ENCODE measurements at places on chromosomes 1 and 21.

DNA sequence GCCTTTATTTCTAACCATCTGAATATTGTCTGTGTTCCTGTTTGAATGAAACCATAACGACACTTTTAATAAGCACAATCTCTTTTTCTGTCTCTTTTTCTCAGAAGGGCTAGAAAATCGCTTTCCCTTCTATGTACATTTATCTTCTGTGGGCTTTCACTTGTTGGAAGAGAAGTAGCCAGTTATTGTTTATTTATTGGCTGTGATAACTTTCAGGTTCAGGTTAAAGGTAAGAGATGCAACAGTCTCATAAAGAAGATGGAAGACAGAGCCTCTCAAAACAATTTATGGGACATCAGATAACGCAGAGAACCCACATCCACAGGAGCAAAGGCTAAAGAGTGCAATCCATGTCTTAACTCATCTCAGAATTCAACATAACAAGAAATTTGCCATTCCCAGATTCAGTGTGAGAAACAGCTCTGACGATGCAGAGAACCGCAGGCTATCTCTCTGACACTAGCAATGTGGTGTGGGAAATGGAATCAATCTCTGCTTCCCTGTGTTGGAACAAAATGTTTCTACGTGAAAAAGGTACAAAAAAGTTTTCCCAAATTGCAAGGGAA, 4.1 kb upstream of the CD244 start:
- no peak for DNase-seq

GRCh38 chr1:156419854-156420204, 50.8 kb downstream of the RHBG start:
- DNase-seq, result no peak

DNA sequence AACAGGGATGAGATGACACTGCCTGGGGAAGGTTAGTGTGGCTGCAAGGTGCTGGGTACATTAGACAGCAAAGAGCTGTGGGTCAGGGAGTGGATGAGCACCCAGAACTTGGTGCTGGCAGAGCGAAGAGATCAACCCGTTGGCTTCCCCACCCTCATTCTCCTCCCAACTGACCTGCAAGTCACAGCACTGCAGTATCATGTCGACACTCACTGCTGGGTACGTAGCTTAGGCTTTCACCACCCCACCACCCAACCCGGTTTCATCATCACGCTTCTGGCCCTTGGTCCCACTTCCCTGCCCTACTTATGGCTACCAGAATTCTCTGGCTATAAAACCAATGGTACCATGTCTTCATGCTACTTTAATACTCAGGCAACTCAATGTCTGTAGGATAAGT, 73.6 kb upstream of the LYST start:
- no peak for DNase-seq

- DNase-seq, result no peak
Observed at GRCh38 chr1:211487082-211487481, 4.9 kb downstream of the RD3 start.

- DNase-seq, result no peak
Observed at GRCh38 chr1:97091263-97091662, 369.7 kb downstream of the PTBP2 start.
